Forelimb muscle (tissue), 1 donor: ENCODE measurements at places on chromosomes 1 and 21. TPM values are rescaled to one million over a fixed set of nuclear protein-coding genes. Genes with fewer than 3 reads are reported as not detected.

OR2T11 gene
- polyA plus RNA-seq: not detected

DNA sequence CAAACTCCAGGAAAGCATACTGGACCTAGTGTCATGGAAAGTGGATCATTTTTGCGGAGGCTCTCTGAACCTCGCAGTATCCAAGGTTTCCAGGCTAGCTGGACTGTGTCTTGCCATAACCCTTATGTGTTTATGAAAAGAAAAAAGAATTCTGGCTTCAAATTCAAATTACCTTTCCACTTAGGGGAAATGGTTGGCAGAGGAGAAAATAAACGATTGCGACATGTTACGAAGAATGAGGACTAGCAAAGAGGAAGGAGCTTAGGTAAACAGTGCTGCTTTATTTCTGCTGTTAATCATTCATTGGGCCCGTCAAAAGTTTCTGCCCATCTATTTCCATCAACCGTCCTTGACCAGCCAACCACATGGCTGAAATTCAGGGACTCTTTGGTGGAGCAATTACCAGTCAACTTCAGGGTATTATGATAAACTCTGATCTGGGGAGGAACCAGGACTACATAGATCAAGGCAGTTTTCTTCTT is at the start of gene C4BPA:
TSS of gene C4BPA (plus strand) at position 342 of the 482 bp plus-strand sequence. CDS start 8,793 bp downstream, outside the sequence.
- DNase-seq: no peak

CYYR1 gene
- 12.0 TPM for polyA plus RNA-seq

DNA sequence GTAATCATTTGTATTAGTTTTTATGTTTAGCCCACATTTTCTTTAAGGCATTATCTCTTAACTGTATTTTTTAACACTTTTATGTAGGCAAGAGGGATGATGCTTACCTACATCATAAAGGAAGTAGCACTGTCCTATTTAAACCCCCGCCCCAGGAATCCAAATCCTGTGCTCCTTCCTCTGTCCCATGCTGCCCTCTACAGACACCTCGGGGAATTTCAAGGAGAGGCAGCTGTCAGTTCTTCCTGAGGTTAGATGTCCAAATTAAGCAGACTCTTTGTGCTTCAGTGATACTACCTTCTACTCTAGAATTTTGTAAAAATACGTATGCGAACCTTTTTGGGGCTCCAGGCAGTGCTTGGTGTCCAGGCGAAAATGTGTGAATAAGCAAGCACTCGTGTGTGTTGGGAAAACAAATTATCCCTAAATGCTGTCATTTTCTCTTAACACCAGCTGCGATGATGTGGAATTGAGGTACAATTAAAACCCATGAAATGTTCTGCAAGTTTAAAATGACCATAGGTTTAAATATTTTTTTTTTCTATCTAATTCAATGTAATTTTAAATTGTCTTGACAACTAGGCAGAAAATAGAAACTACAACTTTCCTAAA is 19.2 kb downstream of the CRCT1 start:
- no peak for DNase-seq

SPRR1B gene
- polyA plus RNA-seq: not detected

EDN2 gene
- 0.25 TPM for polyA plus RNA-seq
